Dermis blood vessel endothelial cell (primary cell): ENCODE measurements at places on chromosomes 6 and 20. TPM values are rescaled to one million over a fixed set of nuclear protein-coding genes. Genes with fewer than 3 reads are reported as not detected.

MYBL2 gene
- total RNA-seq = 8.7 and 45.0 TPM in 2 replicates

DEFB127 gene
- not detected in 2 replicates for total RNA-seq

ARHGAP18 gene
- 110 and 119 TPM in 2 replicates for total RNA-seq

DOK5 gene
- total RNA-seq = 0.34 and 0.51 TPM in 2 replicates

HRH3 gene
- total RNA-seq = not detected in 2 replicates

SALL4 gene
- under 0.01 and 0.14 TPM in 2 replicates for total RNA-seq

BPI gene
- total RNA-seq = not detected in 2 replicates

ASIP gene
- not detected in 2 replicates for total RNA-seq

RAET1L gene
- not detected in 2 replicates for total RNA-seq

KCNB1 gene
- under 0.01 TPM in 1 of 2 replicates, not detected in the other for total RNA-seq

SMLR1 gene
- not detected in 2 replicates for total RNA-seq

PYGB gene
- total RNA-seq = 81.9 and 127 TPM in 2 replicates

EFCAB8 gene
- under 0.01 and 0.05 TPM in 2 replicates for total RNA-seq

IL17A gene
- not detected in 2 replicates for total RNA-seq

COX4I2 gene
- total RNA-seq = not detected in 2 replicates

C20orf141 gene
- not detected in 2 replicates for total RNA-seq

UNC5CL gene
- 0.14 and 0.17 TPM in 2 replicates for total RNA-seq

NHLRC1 gene
- 1.4 and 1.6 TPM in 2 replicates for total RNA-seq

SLC4A11 gene
- total RNA-seq = 7.5 and 14.9 TPM in 2 replicates

ZFP57 gene
- total RNA-seq = 1.7 TPM in 1 of 2 replicates, not detected in the other

PTGIS gene
- 1.9 and 2.0 TPM in 2 replicates for total RNA-seq
